GM23248 (cell line): ENCODE measurements at places on chromosomes 4 and X. TPM values are rescaled to one million over a fixed set of nuclear protein-coding genes. Genes with fewer than 3 reads are reported as not detected.

TCEAL6 gene
- total RNA-seq: not detected in 2 replicates

MAGEA10 gene
- not detected in 2 replicates for total RNA-seq

FBXO8 gene
- 25.9 and 27.7 TPM in 2 replicates for total RNA-seq

MTNR1A gene
- not detected in 2 replicates for total RNA-seq

AMBN gene
- total RNA-seq: not detected in 2 replicates

KCND1 gene
- 0.65 and 1.5 TPM in 2 replicates for total RNA-seq

SHROOM3 gene
- total RNA-seq: 44.6 and 50.7 TPM in 2 replicates

RAB9B gene
- 0.89 and 1.5 TPM in 2 replicates for total RNA-seq

RPS6KA6 gene
- 5.4 and 6.2 TPM in 2 replicates for total RNA-seq

VCX3B gene
- not detected in 2 replicates for total RNA-seq

BEX3 gene
- total RNA-seq: 129 and 154 TPM in 2 replicates

CFAP299 gene
- total RNA-seq: 1.1 TPM in 1 of 2 replicates, not detected in the other

P2RY8 gene
- not detected in 2 replicates for total RNA-seq
